ENCODE measurements at places on chromosomes 4 and X.

DNA sequence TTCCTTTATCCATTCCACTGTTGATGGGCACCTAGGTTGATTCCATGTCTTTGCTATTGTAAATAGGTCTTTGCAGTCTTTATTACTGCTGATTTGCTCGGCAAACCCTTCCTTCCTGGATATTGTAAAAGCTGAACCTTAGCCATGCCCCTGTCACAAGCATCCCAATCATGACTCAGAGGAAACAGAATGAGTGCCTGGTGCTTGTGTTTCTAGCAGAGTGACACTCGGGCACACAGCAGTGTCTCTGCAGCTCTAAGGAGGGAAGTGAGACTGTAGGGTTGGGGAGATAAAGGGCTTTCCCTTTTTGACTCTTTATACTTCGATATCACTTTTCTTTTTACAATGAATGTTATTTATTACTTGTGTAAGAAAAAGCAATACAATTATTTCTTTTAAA is 83.3 kb downstream of the AKAP4 start:
- DNase-seq: no peak

DNA sequence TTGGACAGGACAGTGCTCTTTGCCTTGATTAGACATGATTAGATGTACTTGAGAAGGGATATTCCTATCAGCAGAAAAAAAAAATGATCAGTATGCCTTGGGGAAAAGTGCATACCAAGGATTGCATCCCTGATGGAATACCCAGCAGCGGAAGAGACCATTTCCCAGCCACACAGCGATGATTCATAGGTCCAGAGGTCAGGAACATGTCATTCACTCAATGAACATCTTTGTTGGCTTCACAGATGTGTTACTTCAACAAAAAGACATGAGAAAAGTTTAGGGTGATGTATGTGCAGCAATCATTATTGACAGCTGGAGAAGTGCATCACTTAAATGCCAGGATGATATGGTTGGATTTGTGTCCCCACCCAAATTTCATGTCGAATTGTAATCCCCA is 293.5 kb downstream of the ZNF674 start:
- DNase-seq: no peak

- DNase-seq: no peak
Observed at GRCh38 chrX:135354288-135354687, 45.0 kb downstream of the ETDC start.

- no peak for DNase-seq
Observed at GRCh38 chr4:169233691-169234090, 37.1 kb downstream of the SH3RF1 start.

DNA sequence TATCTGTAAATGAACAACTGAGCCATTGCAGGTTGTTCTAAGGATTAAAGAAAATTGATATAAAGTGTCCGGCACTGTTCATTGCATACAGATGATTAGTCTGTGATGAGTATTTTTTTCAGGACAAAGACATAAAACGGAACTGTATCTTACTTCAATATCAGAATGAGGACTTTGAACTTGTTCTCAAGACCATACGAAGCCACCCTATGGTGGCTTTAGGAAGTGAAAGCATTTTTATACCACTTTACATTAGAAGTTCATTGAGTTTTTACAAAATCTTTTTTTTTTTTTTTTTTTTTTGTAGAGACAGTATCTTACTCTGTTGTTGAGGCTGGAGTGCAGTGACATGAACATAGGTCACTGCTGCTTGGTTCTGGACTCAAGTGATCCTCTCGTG is 45.2 kb upstream of the TRIM2 start:
- DNase-seq: no peak

DNA sequence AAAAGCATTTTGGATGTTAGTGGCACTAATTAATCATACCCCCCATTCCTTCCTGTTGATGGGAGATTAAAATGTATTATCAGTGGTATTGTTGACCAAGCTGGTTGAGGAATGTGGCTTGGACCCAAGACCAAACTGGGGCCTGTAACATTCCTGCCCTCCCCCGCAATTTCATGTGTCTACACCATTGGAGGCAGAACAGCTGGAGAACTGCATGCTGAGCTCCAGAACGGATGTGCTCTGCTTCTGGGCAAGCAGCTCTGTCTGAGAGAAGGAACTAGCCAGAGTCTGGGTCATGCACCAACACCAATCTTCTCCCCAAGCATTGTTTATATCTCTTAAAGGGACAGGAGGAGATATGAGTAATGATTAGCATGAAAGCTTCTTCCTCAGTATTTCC is 185.5 kb downstream of the CEP135 start:
- no peak for DNase-seq

GRCh38 chr4:185839770-185840169 is 27.8 kb upstream of the SORBS2 start:
- DNase-seq: no peak

GRCh38 chr4:107838861-107839565 is 14.3 kb downstream of the SGMS2 start:
- no peak for DNase-seq

DNA sequence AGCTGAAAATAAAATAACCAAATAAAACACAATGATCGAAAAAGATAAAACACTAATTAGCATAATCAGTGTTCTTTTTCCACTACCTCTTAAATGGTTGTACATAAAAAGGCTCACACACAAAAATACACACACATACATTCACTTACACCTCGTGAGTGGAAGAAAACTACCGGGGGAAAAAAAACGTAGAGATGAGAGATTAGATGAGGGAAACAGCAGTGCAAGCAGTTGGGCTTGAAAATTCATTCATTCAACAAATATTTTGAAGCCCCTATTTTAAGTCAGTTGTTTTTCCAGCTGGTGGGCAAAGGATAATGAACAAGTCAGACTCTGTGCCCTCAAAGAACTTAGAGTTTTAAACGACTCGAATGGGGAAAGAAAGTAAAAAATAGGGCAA is 1.0 kb downstream of the TBCK start:
- DNase-seq: no peak

DNA sequence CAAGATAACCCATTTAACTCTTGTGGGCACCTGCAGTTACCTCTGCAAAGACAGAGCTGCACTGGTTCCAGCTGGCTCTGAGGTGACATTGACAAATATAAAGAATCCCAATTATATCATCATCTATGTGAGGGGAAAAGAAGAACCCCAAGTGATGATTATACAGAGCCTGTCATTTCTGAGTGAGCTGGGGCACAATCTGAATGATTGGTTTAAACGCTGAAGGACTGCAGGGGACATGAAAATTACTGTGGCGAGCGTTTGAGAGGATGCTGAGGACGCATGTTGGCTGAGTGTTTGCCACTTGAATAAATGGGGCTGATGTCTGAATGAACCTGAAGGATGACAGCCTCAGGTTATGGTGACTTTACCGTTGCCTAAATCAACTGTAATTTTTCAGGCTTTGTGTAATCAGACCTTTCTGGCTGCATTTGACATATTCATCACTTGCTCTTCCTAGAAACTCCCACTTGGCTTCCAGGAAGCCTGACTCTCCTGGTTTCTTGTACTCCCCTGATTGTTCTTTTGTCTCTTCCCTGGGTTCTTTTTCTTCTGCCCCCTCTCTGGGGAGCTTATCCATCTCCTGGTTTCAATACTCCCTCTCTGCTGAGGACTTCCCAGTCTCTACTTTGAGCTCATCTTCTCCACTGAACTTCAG is 4.1 kb upstream of the HSD17B10 start:
- DNase-seq: no peak

- peak; percentile 37 for DNase-seq
Observed at GRCh38 chr4:152935631-152936445, at the start of gene FHDC1. Gene FHDC1, plus strand, starts transcription at chr4:152936323. Its CDS starts 6,735 bp downstream, at chr4:152943058.
